ENCODE measurements at places on chromosomes 2 and 18.

- DNase-seq = no peak
These were observed 191.9 kb upstream of the GYPC start for GRCh38 chr2:126463892-126464674.

GRCh38 chr2:79414690-79415089 lies 98.2 kb upstream of the CTNNA2 start:
- no peak for DNase-seq

DNA sequence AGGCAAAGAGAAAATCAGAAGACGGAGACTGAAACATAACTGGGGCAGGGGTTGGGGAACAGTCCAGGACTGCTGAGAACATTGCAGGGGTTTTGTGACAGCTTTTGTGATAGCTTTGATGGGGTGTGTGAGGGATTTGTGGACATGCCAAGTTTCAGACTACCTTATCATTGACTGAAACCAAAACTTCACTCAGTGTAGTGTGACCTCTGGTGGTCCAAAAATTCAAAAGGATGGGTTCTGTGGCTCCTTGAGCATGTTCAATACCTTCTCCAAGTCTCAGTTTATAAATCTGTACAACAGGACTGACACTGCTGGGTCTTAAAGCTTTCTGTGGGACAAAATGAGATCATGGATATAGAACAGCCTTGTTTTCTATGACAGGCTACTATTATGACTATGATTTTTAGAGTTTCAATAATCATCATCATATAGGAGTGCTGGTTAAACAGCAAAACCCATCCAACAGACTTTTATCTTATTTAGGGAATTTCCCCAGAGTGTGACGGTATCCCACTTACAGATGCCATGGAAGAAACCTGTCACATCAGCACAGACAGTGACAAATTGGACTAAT lies 259.2 kb upstream of the SLC14A2 start:
- DNase-seq = no peak

- no peak for DNase-seq
These were observed 162.3 kb downstream of the TGIF1 start for GRCh38 chr18:3612315-3612714.

GRCh38 chr18:8938817-8939216 lies 163.7 kb upstream of the NDUFV2 start:
- DNase-seq = no peak

DNA sequence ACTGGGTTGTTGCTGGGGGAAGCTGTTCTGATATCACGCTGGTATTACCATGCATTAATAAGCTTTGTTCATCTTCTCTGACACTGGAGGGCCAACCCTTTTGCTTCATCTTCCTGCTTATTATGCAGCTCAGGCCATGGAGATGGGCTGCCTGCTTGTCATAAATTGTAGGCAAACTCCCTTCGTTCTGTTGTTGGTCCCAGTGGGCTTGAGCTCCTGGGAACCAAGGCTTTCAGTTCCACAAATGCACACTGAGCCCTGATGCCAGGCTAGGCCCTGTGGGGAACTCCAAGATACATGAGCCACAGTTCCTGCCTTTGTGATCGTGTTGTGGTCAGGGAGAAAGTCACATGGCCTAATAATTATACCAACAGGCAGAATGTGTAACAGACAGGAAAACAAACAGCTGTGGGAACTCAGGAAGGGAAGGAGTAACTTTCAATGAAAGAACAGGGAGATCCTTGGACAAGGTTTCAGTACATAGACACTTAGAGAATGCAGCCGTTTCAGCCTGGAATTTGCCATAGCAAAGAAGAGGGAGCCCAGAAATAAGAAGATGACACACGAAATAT lies 49.0 kb upstream of the BCL2L11 start:
- DNase-seq = no peak

GRCh38 chr2:99481941-99482340 lies 7.9 kb downstream of the REV1 start:
- peak; percentile 15 for DNase-seq

- no peak for DNase-seq
These were observed 48.8 kb downstream of the THUMPD2 start for GRCh38 chr2:39730276-39730675.
